HS-27A (cell line): ENCODE measurements at places on chromosomes 5 and 9.

DNA sequence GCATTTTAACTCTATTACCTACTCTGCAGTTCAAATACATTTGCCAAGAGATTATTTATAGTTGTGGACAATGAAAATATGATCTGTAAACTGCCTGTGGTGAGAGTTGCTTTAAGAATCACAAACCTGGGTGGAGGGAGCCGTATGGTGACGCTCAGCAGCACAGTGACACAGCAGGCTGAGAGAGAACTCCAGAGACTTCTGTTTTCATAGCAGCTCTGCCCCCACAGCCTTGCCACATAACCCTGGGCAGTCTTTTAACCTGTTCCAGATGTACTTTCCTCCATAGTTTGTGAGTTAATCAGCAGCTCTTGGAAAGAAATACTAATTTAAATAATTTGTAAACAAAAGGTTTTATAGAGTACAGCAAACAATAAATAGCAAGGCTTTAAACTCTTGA is 450.5 kb downstream of the ELAVL2 start:
- DNase-seq = no peak

- DNase-seq = no peak
These were observed 16.0 kb upstream of the TEX48 start for GRCh38 chr9:114697951-114698351.

GRCh38 chr5:129904667-129905472 is 605 bp downstream of the CHSY3 start:
- DNase-seq = no peak

DNA sequence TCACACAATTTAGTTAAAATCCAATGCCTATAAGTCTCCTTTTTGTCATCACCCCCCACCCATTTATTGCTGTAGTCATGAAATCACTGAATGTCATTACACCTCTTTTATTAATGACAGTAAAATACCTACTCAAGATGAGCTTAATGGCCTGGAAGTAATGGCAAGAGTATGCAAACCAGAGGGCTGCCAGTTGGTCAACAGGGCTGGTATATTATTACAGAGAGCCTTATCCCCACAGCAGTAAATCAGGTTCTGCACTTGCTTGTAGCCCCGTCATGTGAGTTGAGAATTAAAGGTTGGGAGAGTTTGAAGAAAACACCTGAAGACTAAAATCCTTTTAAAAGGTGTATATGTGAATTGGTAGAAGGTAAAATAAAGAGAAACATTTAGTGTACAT is 372.4 kb downstream of the MAT2B start:
- no peak for DNase-seq
